WTC11 (cell line): ENCODE measurements at places on chromosomes 3 and 15. TPM values are rescaled to one million over a fixed set of nuclear protein-coding genes. Genes with fewer than 3 reads are reported as not detected.

- H3K4me1 ChIP-seq: peaks cover 8% of the 10 kb centered on the region
- peak overlapping the region; percentile 96 for H3K4me3 ChIP-seq
- H3K27me3 ChIP-seq: no peaks in the 10 kb centered on the region
- peaks cover 26% of the 10 kb centered on the region for H3K36me3 ChIP-seq
- H3K27ac ChIP-seq: peak overlapping the region; percentile 87
Observed at GRCh38 chr15:59104602-59104911, 389 bp upstream of the CCNB2 start.

The DPPA4 gene
- 774 to 901 TPM (median 898 TPM) in 3 replicates for total RNA-seq

GRCh38 chr15:101723171-101723873 is 951 bp downstream of the TARS3 start:
- no peak for DNase-seq
- peaks cover 8% of the 10 kb centered on the region; the same call in 1 of the 2 replicates for H3K4me1 ChIP-seq
- H3K27me3 ChIP-seq: peaks cover 6% of the 10 kb centered on the region
- peaks cover 19% of the 10 kb centered on the region for H3K36me3 ChIP-seq
- H3K27ac ChIP-seq: no peak overlapping the region; the same call in 1 of the 2 replicates

The IL5RA gene
- not detected in 3 replicates for total RNA-seq

The SLC28A2 gene
- total RNA-seq: 0.20 TPM in 1 of 3 replicates, not detected in the others

The BTLA gene
- 0.14 to 0.37 TPM in 2 of 3 replicates, not detected in the other for total RNA-seq

The UROC1 gene
- total RNA-seq: 0.09 TPM in 1 of 3 replicates, not detected in the others

- no peaks in the 10 kb centered on the region for H3K4me1 ChIP-seq
- no peak overlapping the region for H3K4me3 ChIP-seq
- H3K27me3 ChIP-seq: no peaks in the 10 kb centered on the region
- H3K27ac ChIP-seq: peak overlapping the region; percentile 86
- H3K36me3 ChIP-seq: peaks cover 23% of the 10 kb centered on the region
Observed at GRCh38 chr15:42338500-42338899, 20.8 kb upstream of the CAPN3 start.

- H3K27me3 ChIP-seq: peaks cover 13% of the 10 kb centered on the region; the same call in 1 of the 2 replicates
- peaks cover 18% of the 10 kb centered on the region for H3K36me3 ChIP-seq
- no peak overlapping the region for H3K4me3 ChIP-seq
- no peaks in the 10 kb centered on the region for H3K4me1 ChIP-seq
- no peak overlapping the region for H3K27ac ChIP-seq
Observed at GRCh38 chr15:51585986-51586385, 36.6 kb downstream of the DMXL2 start.

GRCh38 chr3:113339616-113340244 is 101.6 kb downstream of the CFAP44 start:
- H3K36me3 ChIP-seq: no peaks in the 10 kb centered on the region
- no peaks in the 10 kb centered on the region for H3K4me1 ChIP-seq
- H3K4me3 ChIP-seq: no peak overlapping the region
- no peak overlapping the region for H3K27ac ChIP-seq

GRCh38 chr3:96700322-96701315 is 113.8 kb upstream of the EPHA6 start:
- H3K36me3 ChIP-seq: no peaks in the 10 kb centered on the region
- H3K27me3 ChIP-seq: no peaks in the 10 kb centered on the region
- peaks cover 6% of the 10 kb centered on the region; the same call in 1 of the 2 replicates for H3K4me1 ChIP-seq
- peak; percentile 29 for DNase-seq
- H3K4me3 ChIP-seq: no peak overlapping the region

DNA sequence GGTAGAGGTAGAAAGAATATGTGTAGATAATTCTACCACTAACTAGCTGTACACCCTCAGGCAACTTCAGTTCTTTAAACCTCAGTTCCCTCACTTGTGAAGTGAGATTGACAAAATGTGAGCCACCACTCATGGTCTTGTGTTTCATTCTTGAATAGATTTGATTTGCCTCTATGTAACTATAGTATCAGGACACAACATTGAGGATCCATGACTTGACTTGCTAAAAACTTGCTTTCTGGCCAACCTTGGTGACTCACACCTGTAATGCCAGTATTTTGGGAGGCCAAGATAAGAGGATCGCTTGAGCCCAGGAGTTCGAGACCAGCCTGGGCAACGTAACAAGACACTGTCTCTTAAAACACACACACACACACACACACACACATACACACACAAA is 115.8 kb upstream of the FLNB start:
- H3K27me3 ChIP-seq: no peaks in the 10 kb centered on the region
- DNase-seq: no peak
- H3K4me3 ChIP-seq: no peak overlapping the region
- H3K27ac ChIP-seq: no peak overlapping the region
- peaks cover 4% of the 10 kb centered on the region for H3K36me3 ChIP-seq
- no peaks in the 10 kb centered on the region for H3K4me1 ChIP-seq

DNA sequence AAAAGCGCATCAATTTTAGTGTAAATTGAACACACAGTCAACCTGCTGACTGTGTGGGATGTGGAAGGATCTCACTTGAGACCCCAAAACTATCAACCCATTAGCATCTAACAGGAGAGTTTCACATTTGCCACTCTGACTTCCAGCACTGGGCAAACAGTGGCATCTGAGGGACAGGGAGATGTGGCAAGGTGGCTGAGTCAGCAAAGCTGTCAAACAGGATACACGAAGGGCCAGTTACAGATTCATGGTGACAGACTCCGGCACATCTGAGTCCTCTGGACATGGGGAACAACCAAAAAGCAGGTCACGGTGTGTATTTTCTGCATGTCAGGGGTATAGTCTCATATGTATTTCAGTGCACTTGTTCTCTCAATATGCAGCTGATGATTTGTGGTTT is 573.4 kb upstream of the PPP2R3A start:
- H3K4me3 ChIP-seq: no peak overlapping the region
- H3K27me3 ChIP-seq: no peaks in the 10 kb centered on the region
- no peak for DNase-seq
- peaks cover 17% of the 10 kb centered on the region for H3K36me3 ChIP-seq

- peak overlapping the region; percentile 57 for H3K4me3 ChIP-seq
- no peaks in the 10 kb centered on the region for H3K36me3 ChIP-seq
- H3K27ac ChIP-seq: no peak overlapping the region
- H3K4me1 ChIP-seq: peaks cover 30% of the 10 kb centered on the region
- no peak for DNase-seq
- H3K27me3 ChIP-seq: peaks cover 99% of the 10 kb centered on the region
Observed at GRCh38 chr15:89400782-89401545, 66.3 kb upstream of the POLG start.

DNA sequence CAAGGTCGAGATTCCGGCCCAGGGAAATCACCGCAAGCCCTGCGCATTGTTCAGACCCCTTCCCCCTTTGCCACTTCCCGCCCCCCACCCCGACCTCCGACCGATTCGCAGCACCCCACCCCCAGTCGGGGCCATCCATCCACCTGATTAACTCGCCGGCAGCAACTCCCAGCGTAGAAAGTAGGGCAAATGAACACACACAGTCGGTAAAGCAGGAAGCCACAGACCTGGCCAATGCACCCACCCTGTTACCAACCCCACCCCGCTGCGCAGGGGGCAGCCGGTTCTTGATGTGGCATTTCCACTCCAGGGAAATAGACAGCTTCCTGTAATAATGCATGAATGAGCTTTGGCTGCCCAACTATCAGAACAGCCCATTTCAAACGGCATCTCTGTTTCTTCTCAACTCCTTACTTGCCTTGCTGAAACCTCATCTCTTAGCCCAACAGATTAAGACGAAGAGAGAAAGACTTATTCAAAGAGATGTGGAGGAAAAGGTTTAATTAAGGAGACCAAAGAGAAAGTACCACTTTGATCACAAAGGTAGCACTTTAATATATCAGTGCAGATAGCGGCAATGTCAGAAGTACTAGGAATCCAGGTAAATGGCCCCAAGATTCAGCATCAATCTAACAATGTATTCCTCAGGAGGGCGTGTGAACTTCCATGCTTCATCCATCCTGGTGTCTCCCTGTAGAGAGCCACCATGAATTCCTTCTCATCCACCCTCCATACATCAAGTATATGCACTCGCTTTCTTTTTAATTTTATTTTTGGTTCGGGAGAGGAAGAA is 1.9 kb downstream of the TNIK start:
- peak overlapping the region; percentile 95 for H3K4me3 ChIP-seq
- no peaks in the 10 kb centered on the region for H3K27me3 ChIP-seq
- H3K4me1 ChIP-seq: peaks cover 24% of the 10 kb centered on the region
- peak; percentile 29 for DNase-seq
- peak overlapping the region; percentile 55 for H3K27ac ChIP-seq
- H3K36me3 ChIP-seq: no peaks in the 10 kb centered on the region

- no peak overlapping the region for H3K4me3 ChIP-seq
- no peaks in the 10 kb centered on the region for H3K27me3 ChIP-seq
- H3K36me3 ChIP-seq: peaks cover 7% of the 10 kb centered on the region
- peak overlapping the region; percentile 77 for H3K27ac ChIP-seq
- peaks cover 63% of the 10 kb centered on the region for H3K4me1 ChIP-seq
Observed at GRCh38 chr3:141093971-141094684, 43.0 kb downstream of the SPSB4 start.

The SELENOK gene
- 32.7 to 38.7 TPM (median 34.4 TPM) in 3 replicates for total RNA-seq

GRCh38 chr3:36248374-36248773 is 131.9 kb upstream of the STAC start:
- peaks cover 5% of the 10 kb centered on the region; the same call in 1 of the 2 replicates for H3K4me1 ChIP-seq
- H3K27ac ChIP-seq: no peak overlapping the region
- H3K36me3 ChIP-seq: peaks cover 6% of the 10 kb centered on the region; the same call in 1 of the 2 replicates
- no peak for DNase-seq
- H3K4me3 ChIP-seq: no peak overlapping the region

The MRPL3 gene
- total RNA-seq: 127 to 162 TPM (median 135 TPM) in 3 replicates

DNA sequence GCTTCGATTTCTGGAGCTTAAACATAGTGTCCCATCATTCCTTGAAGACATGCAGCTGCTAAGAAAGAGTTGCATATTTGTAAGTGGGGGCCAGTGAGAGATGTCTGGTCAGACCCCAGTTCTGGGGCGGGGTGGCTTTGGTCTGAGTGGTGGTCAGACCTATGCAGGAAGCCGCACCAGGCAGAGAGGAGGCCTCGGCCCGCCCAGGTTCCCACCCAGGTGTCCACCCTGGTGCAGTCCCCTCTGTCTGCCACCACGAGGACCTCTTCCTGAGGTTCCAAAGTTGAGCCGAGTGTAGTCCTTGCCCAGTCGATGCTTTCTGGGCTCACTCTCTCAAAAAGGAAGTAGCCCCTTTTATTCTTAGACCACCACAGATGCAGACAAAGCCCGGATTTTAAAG is 122.6 kb upstream of the DLG1 start:
- DNase-seq: no peak
- H3K36me3 ChIP-seq: no peaks in the 10 kb centered on the region
- H3K27me3 ChIP-seq: no peaks in the 10 kb centered on the region; the same call in 1 of the 2 replicates
- no peak overlapping the region for H3K27ac ChIP-seq
- no peak overlapping the region for H3K4me3 ChIP-seq

The RAD51 gene
- 29.7 to 36.4 TPM (median 31.0 TPM) in 3 replicates for total RNA-seq

DNA sequence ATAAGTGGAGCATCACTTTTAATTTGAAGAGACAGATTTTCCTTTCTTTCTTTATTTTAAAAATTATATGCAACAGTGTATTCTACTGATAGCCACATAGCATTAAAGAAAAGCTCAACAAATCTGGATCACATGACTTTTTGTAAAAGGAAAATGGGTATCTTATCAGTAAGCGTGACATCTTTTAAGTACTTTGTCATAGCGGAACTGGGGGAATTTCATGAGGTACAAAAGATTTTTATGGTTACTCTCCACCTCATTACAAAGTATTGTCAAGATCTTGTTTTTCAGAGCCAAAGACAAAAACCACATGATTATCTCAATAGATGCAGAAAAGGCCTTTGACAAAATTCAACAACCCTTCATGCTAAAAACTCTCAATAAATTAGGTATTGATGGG is 219.6 kb upstream of the ZPLD1 start:
- H3K27me3 ChIP-seq: no peaks in the 10 kb centered on the region
- no peaks in the 10 kb centered on the region for H3K4me1 ChIP-seq
- no peak for DNase-seq
- no peak overlapping the region for H3K4me3 ChIP-seq
- no peak overlapping the region for H3K27ac ChIP-seq
- H3K36me3 ChIP-seq: peaks cover 18% of the 10 kb centered on the region

GRCh38 chr3:41241800-41242571 is 42.7 kb downstream of the CTNNB1 start:
- peaks cover 45% of the 10 kb centered on the region for H3K36me3 ChIP-seq
- no peak for DNase-seq
- H3K27me3 ChIP-seq: no peaks in the 10 kb centered on the region

DNA sequence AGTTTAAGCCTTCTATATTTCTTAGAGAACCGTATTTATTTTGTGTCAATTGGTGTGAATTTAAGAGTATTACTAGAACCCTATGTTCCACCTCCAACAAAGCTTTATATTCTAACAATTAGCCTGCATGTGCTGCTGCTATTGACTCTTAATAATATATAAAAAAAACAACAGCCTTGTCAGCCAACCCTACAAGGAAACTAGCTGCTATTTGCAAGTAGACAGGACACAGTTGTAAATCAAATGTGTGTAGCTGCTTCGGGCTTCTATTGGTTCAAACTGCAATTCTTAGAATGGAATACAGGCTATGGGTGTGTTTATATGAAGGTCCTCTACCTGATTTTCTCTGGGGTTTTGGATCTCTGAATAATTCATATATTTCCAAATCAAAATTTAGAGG is 60.7 kb downstream of the ZBTB20 start:
- DNase-seq: no peak
- no peak overlapping the region for H3K4me3 ChIP-seq
- no peaks in the 10 kb centered on the region for H3K27me3 ChIP-seq
- peaks cover 21% of the 10 kb centered on the region for H3K4me1 ChIP-seq
